ENCODE measurements at places on chromosomes 5 and 9. TPM values are rescaled to one million over a fixed set of nuclear protein-coding genes. Genes with fewer than 3 reads are reported as not detected.

Gene ZFP62
- total RNA-seq: 27.1 TPM

Gene CTXN3
- total RNA-seq: 0.24 TPM

Gene TNFSF8
- 0.63 TPM for total RNA-seq

DNA sequence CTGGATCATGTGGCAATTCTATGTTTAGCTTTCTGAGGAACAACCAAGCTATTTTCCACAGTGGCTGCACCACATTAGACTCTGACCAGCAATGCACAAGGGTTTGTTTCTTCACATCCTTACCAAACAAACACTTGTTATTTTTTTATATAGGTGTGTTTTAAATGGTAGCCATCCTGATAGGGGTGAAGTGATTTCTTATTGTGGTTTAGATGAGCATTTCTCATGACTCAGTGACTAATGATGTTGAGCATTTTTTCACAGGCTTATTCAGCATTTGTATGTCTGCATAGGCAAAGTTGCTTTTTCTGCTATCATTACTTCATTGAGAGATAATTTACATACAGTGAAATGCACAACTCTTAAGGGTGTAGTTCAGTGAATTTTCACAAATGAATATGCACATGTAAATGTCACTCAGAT is 36.0 kb downstream of the ANKRD33B start:
- H3K27me3 ChIP-seq: no peaks in the 10 kb centered on the region
- H3K36me3 ChIP-seq: no peaks in the 10 kb centered on the region

DNA sequence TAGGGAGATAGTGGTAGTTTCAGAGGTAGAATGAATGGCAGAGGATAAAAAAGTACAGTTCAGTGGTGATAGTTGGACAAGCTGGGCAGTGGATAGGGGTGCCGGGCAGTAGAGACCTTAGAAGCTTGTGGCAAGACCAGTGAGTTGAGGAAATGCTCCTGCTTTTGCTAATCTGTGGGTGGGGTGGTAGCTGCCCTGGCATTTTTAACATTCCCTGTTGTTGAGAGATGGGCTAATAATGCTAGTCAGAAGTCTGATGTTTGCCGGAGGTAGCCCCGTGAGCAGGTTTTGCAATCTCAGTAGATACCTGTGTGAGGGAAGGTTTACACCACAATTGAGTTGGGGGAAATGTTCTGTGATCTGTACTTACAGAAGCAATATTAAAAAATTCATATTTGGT is 91.1 kb downstream of the TRIO start:
- no peak for DNase-seq
- no peaks in the 10 kb centered on the region for H3K4me1 ChIP-seq
- no peaks in the 10 kb centered on the region for H3K27me3 ChIP-seq
- no peak overlapping the region for H3K4me3 ChIP-seq

Data from testis (tissue), 5 donors.